ENCODE measurements at places on chromosomes 7 and 10. TPM values are rescaled to one million over a fixed set of nuclear protein-coding genes. Genes with fewer than 3 reads are reported as not detected.

GRCh38 chr10:26214004-26214403 lies 2.6 kb upstream of the GAD2 start:
- DNase-seq = no peak

GRCh38 chr10:129343141-129343540 lies 123.9 kb upstream of the MGMT start:
- no peak for DNase-seq

The CLCN1 gene
- polyA plus RNA-seq = 0.05 TPM

DNA sequence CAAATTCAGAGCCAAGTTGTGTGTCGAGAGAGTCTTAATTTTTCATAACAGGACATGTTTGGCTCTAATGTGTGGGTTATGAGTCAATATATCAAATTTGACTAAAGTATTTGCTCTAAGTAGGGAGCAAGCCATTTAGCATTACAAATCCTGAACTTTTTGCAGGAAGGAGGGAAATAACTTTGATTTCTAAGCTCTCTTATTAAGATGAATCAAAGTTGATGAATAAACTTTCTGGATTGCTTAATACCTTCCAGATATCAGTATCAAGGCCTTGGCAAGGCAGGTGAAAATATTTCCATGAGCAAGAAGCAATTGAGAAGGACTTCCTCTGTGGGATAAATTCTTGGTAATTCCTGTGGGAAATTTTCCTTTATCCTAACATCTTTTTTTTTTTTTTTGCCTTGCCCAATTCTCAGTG lies 258.8 kb downstream of the AHR start:
- no peak for DNase-seq

The SYT15B gene
- not detected for polyA plus RNA-seq

DNA sequence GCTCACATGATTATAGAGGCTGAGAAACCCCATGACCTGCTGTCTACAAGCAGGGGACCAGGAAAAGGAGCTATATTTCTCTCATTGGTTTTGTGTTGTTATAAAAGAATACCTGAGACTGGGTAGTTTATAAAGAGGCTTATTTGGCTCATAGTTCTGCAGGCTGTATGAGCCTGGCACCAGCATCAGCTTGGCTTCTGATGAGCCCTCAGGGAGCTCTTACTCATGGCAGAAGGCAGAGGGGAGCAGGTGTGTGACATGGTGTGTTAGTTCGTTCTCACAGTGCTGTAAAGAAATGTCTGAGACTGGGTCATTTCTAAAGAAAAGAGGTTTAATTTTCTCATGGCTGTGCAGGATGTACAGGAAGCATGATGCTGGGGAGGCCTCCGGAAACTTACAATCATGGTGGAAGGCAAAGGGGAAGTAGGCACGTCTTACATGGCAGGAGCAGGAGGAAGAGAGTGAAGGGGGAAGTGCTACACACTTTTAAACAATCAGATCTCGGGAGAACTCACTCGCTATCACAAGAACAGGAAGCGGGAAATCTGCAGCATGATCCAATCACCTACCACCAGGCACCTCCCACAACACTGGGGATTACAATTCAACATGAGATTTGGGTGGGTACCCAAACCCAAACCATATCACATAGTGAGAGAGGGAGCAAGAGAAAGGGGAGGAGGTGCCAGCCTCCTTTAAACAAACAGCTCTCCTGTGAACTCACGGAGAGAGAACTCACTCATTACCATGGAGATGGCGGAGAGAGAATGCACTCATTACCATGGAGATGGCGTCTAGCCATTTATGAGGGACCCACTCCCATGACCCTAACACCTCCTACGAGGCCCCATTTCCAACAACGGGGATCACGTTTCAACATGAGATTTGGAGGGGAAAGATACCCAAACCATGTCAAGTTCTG lies 133.4 kb downstream of the JCAD start:
- DNase-seq = no peak

DNA sequence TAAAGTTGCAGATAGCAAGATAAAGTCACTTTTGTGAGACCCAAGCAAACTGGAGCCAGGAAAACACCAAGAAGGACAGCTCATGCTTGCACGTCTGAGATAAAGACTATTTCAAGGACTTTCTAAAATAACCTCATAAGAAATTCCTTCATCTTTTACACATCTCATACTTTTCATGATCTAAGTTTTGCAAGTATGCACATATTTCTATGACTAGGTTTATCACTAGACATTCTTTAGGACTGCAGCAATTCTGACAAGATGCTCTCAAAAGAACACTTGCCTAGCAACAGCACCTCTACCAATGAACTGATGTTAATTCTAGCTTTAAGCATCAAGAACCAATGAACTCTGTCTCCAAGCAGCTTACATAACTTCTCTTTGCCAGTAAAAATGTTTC lies 457.6 kb downstream of the SEMA3D start:
- no peak for DNase-seq

DNA sequence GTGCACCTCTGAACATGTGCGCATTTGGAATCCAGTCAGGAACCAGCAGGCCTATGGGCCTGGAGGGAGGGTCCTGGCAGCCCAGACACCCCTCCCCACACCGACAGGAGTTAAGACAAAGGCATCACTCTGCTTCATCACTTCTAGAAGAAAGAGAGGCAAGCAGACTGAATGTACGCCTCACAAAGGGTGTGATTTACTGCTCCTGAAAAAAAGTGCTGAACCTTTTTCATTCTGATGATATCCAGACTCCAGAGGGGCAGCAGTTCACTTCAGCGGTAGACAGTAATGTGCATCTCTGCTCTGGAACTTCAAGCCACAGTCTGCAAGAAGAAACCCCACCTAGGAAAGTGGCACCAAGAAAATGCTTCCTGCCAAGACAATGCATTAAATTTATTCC lies 88.2 kb upstream of the TMEM72 start:
- DNase-seq = no peak

Data from CD4-positive, CD25-positive, alpha-beta regulatory T cell (primary cell).